Left renal pelvis (tissue), 4 donors: ENCODE measurements at places on chromosomes 3 and 15.

GRCh38 chr3:45123030-45123429 lies 23.1 kb downstream of the CDCP1 start:
- no peak for DNase-seq

GRCh38 chr3:166435469-166436057 lies 598.3 kb upstream of the BCHE start:
- no peak for DNase-seq

DNA sequence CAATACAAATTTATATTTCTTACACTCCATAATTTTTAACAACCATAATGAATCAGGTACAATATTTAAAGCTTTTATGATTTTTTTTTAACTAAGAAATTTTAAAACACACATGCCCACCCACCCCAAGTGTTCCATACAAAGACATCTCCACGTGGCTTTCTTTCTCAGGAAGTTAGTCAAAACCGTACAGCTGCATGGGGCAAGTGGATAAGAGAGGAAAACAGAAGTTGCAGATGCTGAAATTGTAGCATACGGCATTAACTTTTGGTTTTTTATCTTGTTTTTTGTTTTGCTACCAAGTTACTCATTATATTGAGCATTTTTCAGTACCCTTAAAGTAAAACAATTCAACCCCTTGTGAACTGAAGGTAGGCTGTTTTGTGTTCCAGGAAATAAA lies 14.8 kb downstream of the GNB4 start:
- DNase-seq: no peak

GRCh38 chr3:126438186-126438585 lies 37.5 kb downstream of the ZXDC start:
- DNase-seq: no peak

- no peak for DNase-seq
Observed at GRCh38 chr15:61119556-61119955, 109.5 kb downstream of the RORA start.

DNA sequence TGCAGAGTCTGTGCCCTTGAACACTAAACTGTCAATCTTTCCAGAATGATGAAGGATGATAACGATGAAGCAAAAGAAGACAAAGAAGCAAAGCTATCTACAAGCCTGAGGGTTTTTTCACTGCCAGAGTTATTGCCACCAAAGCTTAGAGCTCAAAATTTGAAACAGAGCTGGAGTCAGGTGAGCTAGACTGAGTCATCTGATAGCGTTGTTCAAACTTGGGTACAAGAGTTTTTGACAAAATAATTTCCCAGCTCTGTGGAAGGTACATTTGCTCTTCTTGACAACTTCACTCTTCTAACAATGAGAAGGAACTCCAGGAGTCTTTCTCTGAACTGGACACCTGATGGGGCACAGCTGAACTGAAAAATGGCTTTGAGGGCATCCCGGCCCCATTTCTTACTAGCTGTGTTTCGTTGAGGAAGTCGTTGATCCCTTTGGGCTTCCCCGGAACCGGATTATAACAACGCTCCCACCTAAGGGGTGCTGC lies 715 bp downstream of the MCCC1 start:
- DNase-seq: no peak

GRCh38 chr15:83109532-83109931 lies 2.1 kb downstream of the TM6SF1 start:
- no peak for DNase-seq

GRCh38 chr15:28942571-28942970 lies 56.8 kb downstream of the APBA2 start:
- no peak for DNase-seq

GRCh38 chr15:55197362-55197705 lies 593 bp upstream of the RSL24D1 start:
- DNase-seq: no peak

- DNase-seq: no peak
Observed at GRCh38 chr3:98846101-98846500, 55.4 kb downstream of the DCBLD2 start.

GRCh38 chr15:27601239-27601960 lies 497.7 kb downstream of the OCA2 start:
- no peak for DNase-seq

- no peak for DNase-seq
Observed at GRCh38 chr3:187783098-187783497, 37.8 kb upstream of the BCL6 start.
